Hypothalamus (tissue), 51 donors: ENCODE measurements at places on chromosomes 5 and 9.
A peak's percentile ranks its signal among the peaks of the same experiment; 100 is the strongest.

DNA sequence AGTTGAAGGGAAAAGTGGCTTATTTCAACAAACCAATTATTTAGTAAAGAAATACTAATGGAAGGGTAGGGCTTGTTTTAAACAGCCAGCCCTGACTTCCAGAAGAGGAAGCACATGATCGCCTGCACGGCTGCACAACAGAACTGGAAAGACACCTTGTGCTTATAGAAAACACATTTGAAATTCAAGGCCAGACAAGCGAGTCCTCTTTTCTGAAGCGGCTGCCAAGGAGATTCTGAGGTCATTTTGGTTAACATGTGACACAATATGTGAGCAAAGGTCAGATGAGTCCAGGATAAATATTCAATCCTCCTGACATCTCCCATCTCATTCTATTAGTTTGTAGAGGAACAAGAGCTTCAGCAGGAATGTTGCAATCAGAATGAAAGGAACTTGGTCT, 461.4 kb upstream of the ST8SIA4 start:
- DNase-seq: no peak

DNA sequence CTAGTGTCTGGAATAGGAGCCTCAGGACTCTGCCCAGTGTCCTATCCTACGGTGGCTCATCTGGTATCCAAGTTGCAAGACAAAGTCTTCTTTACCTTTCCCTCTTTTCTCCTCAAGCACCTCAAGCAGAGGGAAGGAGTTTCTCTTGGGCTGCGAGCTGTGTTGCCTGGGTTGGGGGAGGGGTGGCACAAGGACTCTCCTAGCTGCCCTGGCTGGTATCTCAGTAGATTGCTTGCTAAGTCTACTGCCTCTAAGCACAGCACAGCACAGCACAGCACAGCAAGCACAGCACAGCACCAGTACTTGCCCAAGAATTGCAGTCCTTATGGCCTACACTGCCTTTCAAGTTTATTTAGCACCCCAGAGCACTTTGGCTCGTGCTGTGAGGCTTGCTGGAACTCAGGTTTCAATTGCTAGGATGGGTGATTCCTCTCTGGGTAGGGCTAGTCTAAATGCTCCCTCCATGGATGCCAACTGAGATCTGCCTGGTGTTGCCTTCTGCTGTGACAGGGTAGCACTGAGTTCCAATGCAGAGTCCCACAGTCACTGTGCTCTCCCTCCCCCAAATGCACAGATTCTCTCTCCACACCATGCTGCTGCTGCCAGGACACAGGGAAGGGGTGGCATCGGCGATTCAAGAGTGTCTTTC, 213.1 kb upstream of the POU5F2 start:
- DNase-seq: no peak

DNA sequence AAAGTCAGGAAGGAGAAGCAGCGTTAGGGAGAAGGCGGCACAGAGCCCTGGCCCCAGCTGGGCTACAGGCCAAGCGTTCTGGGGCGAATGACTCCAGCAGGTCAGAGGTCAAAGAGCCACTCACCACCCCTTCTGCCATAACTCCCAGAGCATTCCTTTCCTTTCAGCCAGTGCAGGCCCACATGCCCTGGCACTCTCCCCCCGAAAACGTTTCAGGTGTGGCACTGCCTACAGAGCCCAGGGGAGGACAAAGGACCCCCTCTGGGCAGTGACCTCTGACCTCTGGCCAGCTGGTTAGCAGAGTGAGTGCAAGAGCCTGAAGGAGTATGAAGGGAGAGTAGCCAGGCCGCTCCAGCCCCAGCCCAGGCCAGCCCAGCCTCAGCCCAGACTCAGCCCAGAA, 4.9 kb downstream of the ABCA2 start:
- DNase-seq: peak; percentile 54

DNA sequence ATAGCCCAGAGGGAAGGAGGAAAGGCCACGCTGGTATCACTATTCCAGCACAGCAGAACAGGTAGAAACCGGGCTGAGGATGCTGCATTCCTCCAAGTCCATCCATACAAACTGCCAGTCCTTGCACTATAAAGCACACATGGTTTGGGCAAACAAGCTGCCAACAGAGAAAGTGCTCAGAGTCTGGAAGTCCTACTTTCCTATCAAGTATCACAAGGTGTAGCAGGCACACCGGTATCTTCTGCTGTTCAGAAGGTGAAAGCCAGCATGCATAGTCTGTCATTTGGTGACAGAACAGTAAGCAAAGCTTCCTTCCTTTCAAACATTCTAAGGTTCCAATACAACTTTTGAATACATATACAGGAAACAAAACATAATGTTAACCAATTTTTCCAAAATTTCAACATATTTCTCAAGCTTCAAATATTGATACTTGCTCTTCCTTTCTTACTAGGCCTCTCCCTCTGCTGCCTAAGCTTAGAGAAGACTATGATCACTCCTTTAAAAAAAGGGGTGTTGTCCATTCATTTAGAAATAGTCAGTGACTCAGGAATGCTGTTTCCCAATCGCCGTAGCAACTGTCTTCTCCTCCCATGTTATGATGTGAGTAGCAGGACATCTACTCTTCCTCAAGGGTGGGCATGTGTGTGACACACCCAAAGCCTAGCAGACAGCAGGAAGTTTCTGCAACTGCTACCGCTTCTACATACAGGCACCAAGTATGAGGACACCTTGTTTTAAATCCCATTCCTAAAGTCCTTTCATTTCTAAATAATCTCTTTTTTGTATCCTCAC, 14.7 kb downstream of the DIAPH1 start:
- no peak for DNase-seq

GRCh38 chr9:89720696-89721175, 115.9 kb downstream of the GADD45G start:
- DNase-seq: no peak

DNA sequence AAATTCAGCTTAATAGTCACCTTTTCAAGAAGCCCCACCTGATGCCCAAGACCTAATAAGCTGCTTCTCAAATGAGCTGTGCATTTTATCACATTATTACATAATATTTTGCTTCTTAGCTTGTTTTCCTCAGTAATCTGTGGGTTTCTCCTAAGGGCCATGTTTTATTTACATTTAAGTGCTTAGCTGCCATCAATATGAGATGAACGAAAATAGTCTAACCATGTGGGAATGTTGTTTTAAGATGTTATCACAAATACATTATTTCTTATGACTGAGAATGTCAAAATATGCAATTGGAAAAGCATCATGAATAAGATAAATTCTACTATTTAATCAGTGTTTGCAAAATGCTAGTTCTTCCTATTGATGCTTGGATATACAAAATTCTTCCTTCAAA, 10.1 kb downstream of the ARRDC3 start:
- no peak for DNase-seq

GRCh38 chr5:109812698-109813097, 123.0 kb downstream of the MAN2A1 start:
- DNase-seq: no peak

DNA sequence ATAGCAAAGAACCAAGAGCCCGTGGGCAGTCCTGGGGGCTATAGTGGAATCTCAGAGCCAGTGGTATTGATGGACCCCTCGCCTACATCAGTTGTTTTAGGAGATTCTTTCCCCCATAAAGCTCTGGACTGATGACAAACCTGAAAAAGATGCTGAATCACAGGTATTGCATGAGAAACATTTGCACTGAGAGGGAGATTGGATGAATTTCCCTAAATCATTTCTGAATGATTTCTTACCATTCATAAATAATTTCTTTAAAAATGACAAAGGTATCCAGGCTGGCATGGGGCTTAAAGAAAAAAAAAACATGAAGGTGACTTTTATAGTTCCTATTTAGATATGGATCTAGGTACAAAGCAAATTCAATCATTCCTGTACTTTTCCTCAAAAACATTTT, 54.0 kb upstream of the SLIT3 start:
- DNase-seq: no peak

DNA sequence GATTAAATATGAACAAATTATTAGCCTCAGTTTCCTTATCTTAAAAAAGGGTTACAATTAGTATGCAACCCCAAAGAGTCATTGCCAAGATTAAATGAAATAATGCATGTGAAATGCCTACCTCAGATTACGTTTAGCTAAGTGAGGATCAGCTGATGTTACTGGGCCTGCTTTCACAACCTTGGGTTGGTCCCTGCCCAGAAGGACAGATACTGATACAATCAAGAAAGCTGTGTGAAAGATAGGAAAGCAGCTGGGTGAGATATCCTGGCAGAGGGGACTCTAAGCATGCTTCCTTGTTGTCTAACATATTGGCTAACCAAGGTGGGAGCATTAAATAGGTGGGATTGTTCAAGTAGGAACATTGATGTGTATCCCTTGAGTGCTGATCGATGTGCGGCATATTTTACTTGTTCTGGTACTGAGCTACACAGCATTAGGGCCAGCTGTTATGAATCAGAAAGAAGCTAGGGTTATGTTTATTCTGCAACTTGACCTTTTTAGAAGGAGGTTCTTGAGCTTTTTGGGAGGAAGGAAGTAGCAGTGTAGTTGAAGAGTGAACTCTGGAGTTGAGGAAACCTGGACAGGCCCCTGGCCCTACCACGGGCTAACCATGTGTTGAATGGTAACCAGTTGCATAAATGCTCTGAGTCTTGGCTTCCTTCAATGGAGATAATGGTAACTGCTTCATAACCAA, 28.9 kb downstream of the SNX24 start:
- no peak for DNase-seq

- DNase-seq: no peak
Observed at GRCh38 chr5:1919209-1919566, 36.5 kb upstream of the IRX4 start.

DNA sequence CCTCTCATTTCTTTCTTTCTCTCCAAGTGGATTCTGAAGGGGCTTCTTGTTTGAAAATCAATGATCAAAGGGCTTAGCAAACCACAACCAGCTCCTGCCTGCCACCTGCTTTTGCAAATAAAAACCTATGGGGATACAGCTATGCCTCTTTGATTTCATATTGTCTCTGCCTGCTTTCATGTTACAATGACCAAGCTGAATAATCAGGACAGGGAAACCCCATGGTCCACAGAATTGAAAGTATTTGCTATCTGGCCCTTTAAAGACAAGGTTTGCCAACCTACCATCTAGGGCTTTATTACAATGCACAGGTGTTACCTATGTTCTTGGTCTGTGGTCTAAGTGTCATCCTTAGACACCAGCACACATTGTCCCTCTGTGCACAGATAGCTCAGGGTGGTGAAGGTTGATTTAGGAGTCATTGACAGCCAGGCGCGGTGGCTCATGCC, 28.8 kb upstream of the PLIN2 start:
- no peak for DNase-seq

GRCh38 chr9:16715404-16715803, 155.1 kb downstream of the BNC2 start:
- DNase-seq: no peak

- no peak for DNase-seq
Observed at GRCh38 chr5:1467341-1468246, 22.4 kb upstream of the SLC6A3 start.

DNA sequence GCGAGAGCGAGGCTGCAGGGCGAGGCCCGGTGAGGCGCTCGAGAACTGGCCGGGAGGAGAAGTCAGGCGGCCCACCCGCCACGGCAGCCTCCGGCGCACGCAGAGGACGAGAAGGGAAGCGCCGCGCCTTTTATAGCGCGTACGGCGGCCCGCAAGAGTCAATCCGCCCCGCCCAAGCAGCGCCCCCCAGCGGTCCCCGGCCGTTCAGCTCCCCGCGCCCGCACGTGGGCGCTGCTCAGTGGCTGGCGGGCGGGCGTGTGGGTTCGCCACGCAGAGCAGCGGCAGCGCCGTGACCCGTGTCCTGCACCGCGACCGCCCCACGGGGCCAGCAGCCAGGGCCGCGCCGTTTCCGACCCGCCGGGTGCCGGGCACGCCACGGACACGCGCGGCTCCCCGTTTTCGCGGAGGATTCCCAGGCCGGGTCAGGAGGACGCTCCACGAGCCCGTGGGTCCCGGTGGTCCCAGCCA, 14.6 kb downstream of the LCN10 start:
- peak; percentile 77 for DNase-seq

DNA sequence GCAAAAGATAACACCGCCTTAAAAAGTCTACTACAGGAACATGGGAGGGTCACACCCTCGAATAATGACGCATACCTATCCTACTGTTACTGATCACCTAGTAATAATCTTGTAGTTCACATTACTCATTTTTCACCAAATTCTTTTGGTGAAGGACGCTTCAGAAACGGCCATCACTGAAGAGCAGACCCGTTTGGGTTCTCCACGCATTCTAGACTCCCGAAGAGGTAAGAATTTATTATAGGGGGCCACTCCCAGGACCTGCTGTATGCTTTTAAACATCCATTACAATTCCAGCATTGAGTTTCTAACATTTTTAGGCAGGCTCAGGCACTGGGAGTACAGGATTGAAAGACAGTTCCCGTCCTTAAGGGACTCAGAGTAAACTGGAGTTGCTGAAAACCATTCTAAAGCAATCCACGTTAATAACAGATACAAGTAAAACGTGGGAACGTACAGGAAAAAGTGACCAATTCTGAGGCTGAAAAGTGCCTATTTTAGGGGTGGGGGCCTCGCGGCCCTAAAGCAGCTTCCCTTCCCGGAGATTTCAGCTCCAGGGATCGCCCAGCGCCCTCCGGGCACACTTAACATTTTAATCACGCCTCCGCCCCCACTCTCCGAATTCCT, at the start of gene FER:
Gene FER (plus strand): TSS at position 124 of the 627 bp plus-strand sequence. CDS start 50,286 bp downstream, outside the sequence.
- DNase-seq: no peak

GRCh38 chr5:176714067-176714466, 66.8 kb downstream of the TSPAN17 start:
- DNase-seq: no peak

GRCh38 chr5:68011801-68012200, 203.8 kb upstream of the PIK3R1 start:
- no peak for DNase-seq

- DNase-seq: no peak
Observed at GRCh38 chr5:172370648-172371545, 83.4 kb downstream of the SH3PXD2B start.

DNA sequence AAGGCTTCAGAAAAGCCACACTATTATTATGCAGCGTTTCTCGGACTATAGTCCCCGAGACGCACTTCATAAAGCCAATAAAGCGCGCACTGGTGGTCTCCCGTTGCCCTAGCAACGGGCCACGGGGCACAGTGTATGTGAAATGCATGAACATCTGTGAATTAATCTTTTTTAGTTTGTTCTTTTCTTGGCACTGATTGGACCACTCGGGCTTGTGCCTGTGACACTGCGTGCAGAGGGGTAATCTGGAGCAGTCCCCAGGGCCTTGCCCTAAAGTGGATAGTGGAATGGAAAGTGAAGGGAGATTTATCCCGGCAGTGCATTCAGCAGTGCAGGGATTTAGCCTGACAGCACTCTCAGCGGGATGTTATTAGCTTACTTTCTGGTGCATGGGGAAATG, 92.1 kb downstream of the TLE4 start:
- no peak for DNase-seq

DNA sequence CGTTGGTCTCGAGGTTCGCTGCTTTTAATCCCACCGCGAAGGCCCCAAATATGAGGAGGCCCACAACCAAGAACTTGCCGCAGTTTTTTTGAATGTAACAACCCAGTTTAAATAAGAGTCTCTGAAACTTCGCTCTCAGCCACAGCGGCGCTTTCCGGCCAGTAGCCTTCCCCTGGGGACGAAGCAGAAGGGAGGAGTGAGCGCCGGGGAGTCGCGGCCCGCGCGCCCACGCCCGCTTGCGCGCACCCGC, 10.4 kb downstream of the PTCH1 start:
- DNase-seq: no peak
